Left hindlimb (tissue), 1 donor: ENCODE measurements at places on chromosomes 1 and 21.

GRCh38 chr1:82260666-82261065 is 459.9 kb downstream of the ADGRL2 start:
- DNase-seq = no peak

DNA sequence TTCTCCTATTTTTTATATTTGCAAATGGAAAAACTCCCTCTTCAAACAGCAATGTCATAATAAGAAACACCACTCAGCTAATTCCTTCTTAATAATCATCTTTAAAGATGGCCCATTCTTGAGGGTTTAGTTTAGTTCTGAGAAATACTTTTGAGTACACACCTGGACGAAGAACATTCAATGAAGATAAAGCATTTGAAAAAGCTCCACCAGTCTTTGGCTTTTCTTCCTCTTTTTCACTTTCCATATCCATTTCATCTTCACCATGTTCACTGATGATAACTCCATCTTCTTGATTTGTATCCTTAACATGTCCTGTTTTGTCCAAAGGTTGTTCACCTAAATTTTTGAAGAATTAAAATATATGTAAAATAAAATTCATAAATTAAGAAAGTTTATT is 7.4 kb downstream of the PAXBP1 start:
- DNase-seq = no peak

DNA sequence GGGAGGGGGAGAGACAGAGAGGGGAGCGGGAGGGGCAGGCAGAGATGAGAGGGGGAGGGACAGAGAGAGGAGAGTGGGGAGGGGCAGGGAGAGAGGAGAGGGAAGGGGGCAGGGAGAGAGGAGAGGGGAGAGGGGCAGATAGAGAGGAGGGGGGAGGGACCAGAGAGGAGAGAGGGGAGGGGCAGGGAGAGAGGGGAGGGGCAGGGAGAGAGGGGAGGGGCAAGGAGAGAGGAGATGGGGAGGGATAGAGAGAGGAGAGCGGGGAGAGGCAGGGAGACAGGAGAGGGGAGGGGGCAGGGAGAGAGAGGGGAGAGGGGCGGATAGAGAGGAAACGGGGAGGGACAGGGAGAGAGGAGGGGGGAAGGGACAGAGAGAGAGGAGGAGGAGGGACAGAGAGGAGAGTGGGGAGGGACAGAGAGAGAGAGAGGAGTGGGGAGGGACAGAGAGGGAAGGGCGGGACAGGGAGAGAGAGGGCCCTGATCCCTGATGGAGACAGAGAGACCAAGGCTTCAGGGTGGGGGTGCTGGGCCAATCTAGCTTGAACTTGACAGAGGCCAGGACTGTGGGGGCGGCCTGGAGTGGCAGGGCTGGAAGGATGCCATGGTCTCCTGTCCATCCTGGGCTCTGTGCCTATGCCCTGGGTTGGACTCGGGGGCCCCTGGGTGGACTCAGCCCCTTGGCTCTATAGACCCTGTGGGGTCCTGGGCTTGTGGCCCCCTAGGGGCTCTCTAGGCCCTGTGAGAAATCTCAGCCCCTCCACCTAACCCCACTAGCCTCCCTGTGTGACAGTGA is 43.6 kb downstream of the DMRTB1 start:
- peak; percentile 37 for DNase-seq

- no peak for DNase-seq
Observed at GRCh38 chr1:212951947-212952640, 1.8 kb downstream of the VASH2 start.

GRCh38 chr1:209395169-209395568 is 188.3 kb upstream of the CAMK1G start:
- DNase-seq = no peak

DNA sequence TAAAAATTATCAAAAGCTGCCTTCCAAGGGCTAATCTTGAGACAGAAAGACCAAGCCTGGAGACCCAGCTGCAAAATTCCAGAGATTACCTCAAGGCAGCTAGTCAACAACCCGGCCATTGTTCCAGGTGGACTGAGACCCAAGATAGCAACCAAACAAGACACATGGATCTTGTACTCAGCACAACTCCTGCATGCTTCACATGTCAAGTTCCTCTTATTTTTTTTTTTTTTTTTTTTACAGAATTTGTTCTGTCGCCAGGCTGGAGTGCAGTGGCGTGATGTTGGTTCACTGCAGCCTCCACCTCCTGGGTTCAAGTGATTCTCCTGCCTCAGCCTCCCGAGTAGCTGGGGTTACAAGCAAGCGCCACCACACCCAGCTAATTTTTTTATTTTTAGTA is 40.1 kb downstream of the CD2 start:
- DNase-seq = no peak

GRCh38 chr1:245776139-245776538 is 621.4 kb downstream of the KIF26B start:
- no peak for DNase-seq

DNA sequence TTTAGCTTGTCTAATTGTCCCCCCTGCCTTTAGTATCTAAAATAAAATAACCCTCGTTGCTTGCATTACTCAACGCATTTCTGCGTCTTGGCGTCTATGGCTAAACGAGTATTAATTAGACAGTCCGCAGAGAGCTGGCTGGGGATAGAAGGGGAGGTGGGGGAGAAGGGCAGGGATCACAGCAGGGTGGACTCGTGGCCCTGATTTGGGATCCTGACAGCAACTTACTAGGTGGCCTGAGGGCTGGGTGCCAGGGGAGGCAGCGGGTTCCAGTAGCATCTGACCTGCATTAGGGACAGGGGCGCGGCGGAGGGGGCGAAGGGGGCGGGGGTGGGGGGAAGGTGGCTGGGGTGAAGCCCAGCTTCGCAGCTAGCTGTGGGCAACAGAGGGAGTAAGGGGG is 1.1 kb upstream of the BACE2 start:
- no peak for DNase-seq

GRCh38 chr1:51289676-51290488 is 40.5 kb downstream of the TTC39A start:
- DNase-seq = peak; percentile 10

DNA sequence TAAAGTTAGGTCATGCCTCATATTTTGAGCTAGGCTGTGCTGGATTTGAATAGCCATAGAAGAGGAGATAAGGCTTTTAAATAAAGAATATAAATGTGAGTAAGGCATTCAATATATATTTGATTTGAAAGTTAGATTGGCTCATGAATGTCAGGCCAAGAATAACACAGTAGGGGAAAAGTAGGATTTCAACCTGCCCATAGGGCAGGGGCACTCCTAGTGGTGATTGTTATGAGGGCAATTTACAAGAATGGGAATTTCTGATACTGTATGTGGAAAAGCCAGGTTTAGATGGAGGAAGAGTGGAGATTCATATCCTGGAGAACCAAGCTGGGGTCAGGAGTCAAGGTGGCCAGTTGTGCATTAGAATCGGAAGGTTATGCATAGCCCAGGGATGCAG is 74.9 kb downstream of the DNAH14 start:
- no peak for DNase-seq

- no peak for DNase-seq
Observed at GRCh38 chr1:245463392-245464165, 308.8 kb downstream of the KIF26B start.

- peak; percentile 72 for DNase-seq
Observed at GRCh38 chr1:155226910-155227260, 18.4 kb downstream of the MTX1 start.

GRCh38 chr1:65422241-65423203 is 2.1 kb downstream of the LEPR start:
- DNase-seq = no peak

DNA sequence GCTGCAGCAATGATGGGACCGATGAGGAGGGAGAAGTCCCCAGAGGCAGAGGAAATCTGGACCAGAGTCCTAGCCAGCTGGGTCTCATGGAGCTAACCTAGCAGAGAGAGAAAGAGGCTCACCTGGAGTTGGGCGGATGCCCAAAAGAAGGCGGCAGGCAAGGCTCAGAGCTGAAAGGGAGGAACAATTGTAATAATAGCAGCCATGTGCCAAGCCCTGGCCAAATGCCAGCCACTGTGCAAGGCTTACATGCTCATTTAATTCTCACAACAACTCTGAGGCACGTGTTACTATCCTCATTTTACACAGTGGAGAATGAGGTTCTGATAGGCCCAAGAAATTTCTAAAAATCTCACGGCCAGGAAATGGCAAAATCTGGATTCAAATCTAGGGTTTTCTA is 50.0 kb upstream of the ZNF648 start:
- no peak for DNase-seq

- no peak for DNase-seq
Observed at GRCh38 chr1:204225841-204226735, 12.3 kb upstream of the GOLT1A start.

DNA sequence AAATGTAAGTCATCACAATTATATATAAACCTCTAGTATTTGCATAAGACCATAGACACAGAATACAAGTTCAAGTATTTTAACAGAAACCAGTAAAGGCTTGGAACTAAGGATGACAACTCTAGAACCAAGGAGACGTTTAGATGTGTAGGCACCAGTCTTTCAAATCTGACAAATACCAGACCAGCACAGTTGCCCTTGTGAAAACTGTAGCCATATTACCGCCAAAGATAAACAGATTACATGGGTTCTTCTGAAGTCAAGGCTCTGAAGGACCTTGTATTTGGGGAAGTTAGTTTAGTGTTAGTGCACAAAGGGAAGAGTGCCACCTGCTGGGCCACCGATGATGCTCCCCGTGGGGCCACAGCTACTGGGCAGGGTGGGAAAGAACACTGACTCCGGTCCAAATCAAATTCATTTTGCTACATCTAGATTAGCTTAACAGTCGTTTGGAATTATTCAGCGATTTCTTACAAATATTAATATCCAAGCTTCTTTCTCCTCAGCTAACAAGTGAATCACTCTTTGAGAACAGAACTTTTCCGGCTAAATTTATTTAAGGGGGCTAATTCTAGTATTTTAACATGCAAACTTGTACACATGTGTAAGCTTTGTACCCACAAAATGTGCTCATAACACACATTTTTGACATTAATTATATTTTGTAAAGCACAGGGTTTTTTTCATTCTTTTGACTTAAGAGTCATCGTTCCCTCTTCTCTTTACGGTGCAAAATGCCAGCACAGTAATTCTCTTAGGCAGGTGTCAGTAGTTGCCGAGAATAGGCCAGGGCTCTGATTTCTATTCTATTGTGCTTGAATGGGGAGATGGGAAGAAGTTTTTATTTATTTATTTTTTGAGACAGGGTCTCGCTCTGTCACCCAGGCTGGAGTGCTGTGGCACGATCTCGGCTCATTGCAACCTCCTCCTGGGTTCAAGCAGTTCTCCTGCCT is 8.0 kb upstream of the NIBAN1 start:
- peak; percentile 60 for DNase-seq

DNA sequence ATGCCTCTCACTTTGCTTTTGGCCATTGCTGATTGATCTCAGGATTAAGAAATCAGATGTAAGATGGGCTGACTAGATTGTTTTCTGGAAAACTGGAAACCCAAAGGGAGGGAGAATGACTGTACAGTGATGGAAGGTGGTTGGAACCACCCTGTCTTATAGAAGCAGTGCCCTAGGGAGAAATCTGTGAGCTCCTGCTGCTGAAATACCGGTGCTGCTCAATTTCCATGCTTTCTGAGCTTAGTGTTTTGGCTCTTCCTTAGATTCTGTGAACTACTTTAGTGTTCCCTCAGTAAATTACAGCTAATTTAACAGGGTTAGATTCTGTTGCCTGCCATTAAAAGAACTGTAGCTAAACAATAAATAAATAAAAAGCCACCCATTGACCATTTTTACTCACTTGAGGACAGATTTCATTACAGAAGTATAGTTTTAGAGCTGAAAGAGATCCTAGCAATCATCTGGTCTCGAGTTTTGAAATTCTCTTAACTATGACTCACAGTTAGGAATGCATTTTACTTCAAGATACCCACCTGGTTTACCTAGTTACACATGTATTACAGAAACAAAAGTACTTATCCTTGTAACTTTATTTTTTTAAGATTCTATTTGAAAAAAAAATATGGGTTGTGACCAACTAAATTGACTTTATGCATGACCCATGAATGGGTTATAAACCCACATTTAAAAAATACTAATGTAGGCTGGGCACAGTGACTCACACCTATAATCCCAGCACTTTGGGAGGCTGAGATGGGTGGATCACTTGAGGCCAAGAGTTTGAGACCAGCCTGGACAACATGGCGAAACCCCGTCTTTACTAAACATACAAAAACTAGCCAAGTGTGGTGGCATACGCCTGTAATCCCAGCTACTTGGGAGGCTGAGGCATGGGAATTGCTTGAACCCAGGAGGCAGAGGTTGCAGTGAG is 33.2 kb downstream of the CAMSAP2 start:
- no peak for DNase-seq

- DNase-seq = no peak
Observed at GRCh38 chr21:38268864-38269575, 12.2 kb downstream of the KCNJ15 start.

- no peak for DNase-seq
Observed at GRCh38 chr1:9652379-9653209, 1.1 kb downstream of the PIK3CD start.

- DNase-seq = no peak
Observed at GRCh38 chr1:110899458-110899843, 26.5 kb downstream of the CD53 start.

- no peak for DNase-seq
Observed at GRCh38 chr1:45411510-45411899, 71.3 kb upstream of the MUTYH start.

DNA sequence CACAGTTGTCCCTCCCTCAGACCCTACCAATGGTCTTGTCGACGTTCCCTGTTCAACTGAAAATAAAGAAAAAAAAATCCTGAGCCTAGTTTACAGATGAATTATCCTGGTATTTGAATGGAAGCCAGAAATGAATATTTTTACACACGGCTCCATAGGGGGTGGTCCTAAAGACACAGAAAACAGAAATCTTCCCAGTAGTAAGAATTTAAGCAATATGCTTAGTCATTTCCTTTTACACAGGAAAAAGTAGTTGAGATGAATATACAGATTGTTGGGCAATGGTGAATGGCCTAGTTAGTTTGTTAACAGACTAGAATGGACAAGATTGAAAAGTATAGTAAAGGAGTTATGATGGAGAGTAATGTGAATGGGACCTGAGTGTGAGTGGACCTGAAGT is 67.4 kb downstream of the RGS18 start:
- DNase-seq = no peak

- DNase-seq = no peak
Observed at GRCh38 chr1:89826594-89826993, 5.8 kb downstream of the LRRC8D start.

GRCh38 chr21:16082038-16082816 is 352.4 kb downstream of the USP25 start:
- no peak for DNase-seq

- DNase-seq = no peak
Observed at GRCh38 chr1:47332779-47333577, 612 bp upstream of the CMPK1 start.

DNA sequence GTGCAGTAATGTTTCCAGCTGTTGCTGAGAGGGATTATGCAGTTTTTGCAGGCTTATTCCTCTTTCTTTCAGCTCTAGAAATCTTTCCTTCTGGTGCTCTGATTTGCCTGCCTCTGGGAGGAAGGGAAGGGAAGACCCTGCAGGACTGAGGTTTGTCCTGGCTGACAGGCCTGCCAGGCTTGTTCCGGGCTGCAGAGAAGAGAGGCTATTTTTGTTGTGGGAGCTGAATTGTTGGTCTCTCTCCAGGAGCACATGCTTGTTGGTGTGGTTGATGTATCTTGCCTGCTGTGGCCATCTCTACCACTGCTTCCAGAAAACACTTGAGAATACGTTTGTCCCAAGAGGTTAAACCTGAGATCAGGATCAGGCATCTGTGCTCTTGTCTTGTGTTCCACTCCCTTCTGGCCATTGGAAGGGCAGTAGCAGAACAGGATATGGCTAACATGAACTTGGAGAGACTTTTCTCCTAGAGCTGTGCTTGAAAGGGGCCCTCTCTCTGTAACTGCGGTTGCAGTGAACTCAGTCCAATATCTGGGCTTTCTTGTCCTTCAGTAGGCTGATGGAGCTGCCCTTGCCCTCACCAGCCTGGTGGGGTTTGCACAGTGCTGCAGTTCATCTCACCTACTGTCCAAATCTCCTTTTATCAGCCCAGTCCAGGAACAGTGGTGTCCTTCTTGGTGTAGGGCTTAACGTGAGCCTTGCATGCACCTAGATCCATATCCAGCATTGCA is 21.5 kb upstream of the SLC25A34 start:
- peak; percentile 70 for DNase-seq
